ENCODE measurements at places on chromosomes 2 and 18.
A peak's percentile ranks its signal among the peaks of the same experiment; 100 is the strongest.

GRCh38 chr2:112884869-112885505, 26.0 kb upstream of the IL37 start:
- DNase-seq, result peak; percentile 50

GRCh38 chr2:175366815-175367214, 185.3 kb upstream of the ATP5MC3 start:
- peak; percentile 52 for DNase-seq

DNA sequence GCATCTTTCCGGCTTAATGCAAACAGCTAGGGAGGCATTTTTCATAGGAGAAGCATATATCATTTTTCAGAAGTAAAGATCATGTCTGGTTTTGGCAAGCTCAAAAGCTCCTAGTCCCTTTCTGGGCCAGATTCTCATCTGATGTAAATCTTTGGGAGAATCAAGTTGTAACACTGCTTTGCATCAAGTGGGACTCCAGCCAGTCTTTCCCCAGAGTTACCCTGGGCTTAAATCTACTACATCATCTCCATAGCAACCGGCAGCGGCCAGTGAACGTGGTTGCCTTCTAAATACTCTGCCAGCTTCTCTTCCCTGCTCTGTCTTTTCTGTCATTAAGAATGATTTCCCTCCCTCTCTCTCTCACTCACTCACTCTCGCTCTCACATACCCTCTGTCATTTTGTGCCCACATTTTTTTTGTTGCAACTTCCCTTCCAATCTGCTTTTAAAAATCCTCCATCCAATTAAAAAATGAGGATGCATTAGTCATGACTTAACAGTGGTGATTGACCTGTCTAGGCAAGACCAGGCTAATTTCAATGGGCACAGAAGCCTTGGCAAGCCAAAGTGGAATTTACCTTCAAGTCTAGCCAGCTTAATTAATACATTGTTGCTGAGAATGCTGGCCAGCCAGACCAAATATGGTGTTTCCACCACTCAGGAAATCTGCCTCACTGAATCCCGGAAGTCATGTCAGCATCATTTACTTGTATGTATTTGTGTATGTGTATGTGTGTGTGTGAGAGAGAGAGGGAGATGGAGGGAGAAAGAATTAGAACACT, 93.0 kb downstream of the NRP2 start:
- no peak for DNase-seq

DNA sequence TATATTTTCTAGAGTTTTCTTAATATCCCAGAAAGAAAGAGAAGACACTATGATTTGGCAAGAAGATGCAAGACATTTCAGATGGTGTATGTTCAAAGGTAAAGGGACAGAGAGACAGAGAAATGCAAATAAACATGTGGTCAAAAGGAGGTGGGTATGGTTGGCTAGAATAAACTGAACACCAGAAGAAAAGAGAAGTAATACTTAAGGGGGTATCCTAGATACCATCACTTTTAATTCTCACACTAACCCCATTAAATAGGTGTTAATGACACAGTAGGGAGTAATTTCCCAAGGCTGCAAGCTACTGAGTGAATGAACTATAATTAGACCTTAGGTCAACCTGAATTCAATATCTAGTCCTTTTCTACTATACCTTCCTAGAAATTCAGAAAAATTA, 111.2 kb upstream of the CD226 start:
- no peak for DNase-seq

- no peak for DNase-seq
Measured at GRCh38 chr18:35672897-35673296, 91.4 kb downstream of the GALNT1 start.

GRCh38 chr2:199310771-199311585, 146.8 kb downstream of the SATB2 start:
- no peak for DNase-seq

DNA sequence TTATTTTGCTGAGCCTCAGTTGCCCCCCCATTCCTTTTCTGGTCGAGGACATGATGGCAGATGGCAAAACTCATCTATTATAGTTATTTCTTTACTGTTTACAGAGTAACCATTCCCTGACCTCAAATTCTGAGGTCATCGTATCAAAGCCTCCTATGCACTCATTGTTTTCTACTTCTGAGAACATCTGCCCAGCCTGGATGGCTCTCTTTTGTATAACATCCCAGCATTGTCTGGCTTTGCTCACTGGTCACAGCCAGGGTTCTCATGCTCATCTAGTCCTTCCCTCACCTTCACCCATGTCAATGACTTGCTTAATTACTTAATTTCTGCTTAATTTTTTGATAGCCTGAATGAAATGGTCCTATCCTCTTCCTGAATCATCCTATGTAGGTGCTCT, 472.1 kb downstream of the PARD3B start:
- no peak for DNase-seq

DNA sequence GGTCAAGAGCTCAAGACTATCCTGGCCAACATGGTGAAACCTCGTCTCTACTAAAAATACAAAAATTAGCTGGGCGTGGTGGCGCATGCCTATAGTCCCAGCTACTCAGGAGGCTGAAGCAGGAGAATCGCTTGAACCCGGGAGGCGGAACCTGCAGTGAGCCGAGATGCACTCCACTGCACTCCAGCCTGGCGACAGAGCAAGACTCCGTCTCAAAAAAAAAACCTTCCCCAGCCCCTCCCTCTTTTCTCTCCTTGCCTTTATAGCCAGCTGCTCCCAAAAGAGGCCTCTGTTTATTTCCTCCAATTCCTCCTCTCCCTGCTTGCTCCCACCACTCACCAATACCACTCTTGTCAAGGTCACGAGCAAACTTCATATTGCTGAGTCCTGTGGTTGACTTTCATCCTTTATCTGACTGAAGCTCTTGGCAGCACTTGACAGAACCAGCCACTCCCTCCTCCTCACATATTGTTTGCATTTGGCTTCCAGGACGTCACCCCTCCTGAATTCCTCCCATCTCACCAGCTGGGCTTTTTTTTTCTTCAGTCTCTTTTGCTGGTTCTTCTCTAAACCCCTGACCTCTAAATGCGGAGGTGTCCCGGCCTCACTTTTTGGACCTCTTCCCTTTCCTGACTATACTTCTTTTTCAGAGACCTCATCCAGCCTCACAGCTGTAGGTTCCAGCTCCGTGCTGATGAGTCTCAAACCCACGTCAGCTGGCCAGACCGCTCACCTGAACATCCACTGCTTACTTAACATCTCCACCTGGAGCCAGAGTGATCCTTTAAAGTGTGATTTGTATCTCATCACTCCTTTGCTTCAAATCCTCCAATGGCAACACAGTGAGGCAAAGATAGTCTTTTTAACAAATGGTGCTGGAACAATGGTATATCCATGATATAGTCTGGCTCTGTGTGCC, 84.6 kb upstream of the CAB39 start:
- no peak for DNase-seq

GRCh38 chr2:149040451-149040850, 2.0 kb downstream of the LYPD6B start:
- DNase-seq, result peak; percentile 57

- no peak for DNase-seq
Measured at GRCh38 chr2:203535784-203536585, 884 bp upstream of the RAPH1 start.

GRCh38 chr2:69544951-69545350, 98.6 kb downstream of the AAK1 start:
- no peak for DNase-seq

DNA sequence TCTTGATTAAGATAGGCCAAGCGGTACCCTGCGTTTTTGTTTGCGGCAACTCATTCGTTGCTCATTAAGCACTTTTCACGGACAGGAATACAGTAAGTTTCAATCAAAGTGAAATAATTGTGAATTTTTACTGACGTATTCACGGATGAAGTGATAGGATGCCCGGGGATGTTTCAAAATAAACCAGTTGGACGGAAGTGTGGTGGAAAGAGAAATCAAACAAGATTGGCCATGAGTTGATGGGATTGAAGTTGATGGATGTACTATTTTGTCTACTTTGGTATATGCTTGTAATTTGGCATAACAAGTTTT, 481 bp downstream of the TMEM177 start:
- peak; percentile 16 for DNase-seq

Measured in AML-193 (cell line).